ENCODE measurements at places on chromosomes 7 and 10.

DNA sequence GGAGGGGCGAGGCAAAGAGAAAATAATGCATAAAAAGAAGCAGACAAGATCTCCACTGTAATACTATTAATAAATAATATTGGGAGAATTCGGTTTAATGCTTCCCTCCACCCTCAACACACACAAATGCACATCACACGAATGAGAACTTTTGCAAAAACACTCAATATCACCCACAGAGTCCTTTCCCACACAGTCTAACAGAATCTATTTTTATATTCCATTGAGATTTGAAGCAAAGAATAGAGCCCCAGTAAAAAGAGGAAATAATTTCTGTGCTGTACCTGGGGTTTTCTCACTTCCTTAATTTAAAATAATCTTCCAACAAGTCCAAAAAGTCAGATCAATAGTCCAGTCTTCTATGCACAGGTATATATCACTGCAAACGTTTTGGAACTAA lies 17.0 kb downstream of the PIK3AP1 start:
- no peak for DNase-seq

DNA sequence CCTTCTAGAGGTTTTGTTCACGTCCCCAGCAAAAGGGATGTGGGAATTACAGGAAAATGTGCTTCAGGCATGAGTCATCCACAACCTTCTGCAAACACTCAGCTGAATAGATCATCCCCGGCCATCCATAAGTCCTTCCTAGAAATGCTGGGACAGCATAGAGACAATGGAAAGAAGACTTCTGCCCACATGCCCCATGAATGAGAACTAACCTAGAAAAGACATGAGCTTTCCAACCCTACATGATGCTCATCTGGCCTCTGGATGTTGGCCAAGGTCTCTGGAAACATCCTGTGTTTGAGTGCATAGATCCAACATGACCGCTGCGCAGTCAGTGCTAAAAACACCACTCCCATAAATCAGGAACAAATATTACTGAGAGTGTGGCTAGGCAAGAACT lies 277.5 kb downstream of the PLXNA4 start:
- no peak for DNase-seq

- no peak for DNase-seq
Observed at GRCh38 chr7:30154111-30154587, 19.4 kb downstream of the MTURN start.

DNA sequence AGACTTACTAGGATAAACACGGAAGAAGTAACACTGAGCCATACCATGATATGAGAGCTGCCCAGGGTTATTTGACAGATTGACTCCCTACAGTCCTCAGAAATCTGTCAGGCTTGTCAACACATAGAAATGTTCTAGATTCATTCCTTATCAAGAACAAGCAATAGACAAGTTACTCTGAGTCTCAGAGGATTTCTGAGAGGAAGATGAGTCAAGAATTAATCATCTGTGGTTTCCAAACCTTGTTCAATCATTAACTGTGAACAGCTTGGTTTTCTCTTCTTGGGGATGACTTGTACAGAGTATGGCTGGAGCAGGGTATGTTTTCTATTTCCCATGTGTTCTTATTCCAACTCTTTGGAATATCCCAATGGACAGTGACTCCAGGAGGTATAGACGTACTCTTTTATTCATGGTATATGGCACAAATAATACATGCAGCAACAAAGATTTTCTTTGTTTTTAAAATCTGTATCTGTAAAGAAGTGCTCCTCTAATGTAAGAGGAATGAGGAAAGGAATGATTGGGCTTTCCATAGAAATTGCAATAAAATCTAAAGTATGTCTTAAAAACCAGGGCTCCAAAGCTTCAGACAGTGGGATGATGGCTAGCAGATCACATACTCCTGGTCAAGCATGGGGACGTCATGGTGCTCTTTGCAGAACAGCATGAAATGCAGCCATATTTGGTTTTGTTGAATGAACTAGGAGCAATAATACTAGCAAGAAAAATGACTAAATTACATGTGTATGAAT lies 11.9 kb upstream of the SFR1 start:
- DNase-seq, result no peak

DNA sequence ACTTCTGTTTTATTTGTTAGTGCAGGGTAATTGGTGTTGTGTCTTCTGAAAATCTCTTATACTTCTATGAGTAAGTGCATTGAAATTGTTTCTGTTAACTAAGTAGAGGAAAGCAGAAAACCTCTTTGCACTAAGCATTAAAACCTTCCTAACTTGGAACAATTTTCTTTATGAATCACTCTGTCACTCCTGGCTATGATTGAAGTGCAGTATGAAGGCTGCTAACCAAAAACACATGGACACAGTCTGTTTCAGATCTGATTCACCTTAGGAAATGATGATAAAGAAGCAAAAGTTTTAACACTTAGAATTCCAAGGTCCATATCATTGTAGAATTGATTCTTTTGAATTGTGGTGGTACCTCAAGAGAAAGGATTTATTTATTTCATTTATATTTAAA lies 41.9 kb downstream of the MET start:
- DNase-seq, result no peak

GRCh38 chr7:151276666-151277590 lies 28.4 kb upstream of the SMARCD3 start:
- no peak for DNase-seq

DNA sequence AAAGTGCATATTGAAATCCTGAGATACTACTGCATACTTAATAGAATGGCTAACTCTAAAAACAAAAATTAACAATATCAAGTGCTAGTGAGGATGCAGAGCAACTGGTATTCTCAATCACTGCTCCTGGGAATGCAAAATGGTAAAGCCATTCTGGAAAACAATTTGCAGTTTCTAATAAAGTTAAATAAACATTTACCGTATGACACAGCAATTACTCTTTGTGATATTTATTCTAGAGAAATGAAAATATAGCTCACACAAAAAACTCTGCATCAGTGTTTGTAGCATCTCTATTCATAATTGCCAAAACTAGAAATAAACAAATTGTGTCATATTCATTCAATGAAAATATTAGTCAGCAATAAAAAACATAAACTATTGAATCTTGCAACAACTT lies 255.0 kb upstream of the DKK1 start:
- no peak for DNase-seq

- no peak for DNase-seq
Observed at GRCh38 chr7:128827248-128827958, 2.8 kb upstream of the FLNC start.

- no peak for DNase-seq
Observed at GRCh38 chr7:12601302-12601869, 30.9 kb downstream of the SCIN start.

DNA sequence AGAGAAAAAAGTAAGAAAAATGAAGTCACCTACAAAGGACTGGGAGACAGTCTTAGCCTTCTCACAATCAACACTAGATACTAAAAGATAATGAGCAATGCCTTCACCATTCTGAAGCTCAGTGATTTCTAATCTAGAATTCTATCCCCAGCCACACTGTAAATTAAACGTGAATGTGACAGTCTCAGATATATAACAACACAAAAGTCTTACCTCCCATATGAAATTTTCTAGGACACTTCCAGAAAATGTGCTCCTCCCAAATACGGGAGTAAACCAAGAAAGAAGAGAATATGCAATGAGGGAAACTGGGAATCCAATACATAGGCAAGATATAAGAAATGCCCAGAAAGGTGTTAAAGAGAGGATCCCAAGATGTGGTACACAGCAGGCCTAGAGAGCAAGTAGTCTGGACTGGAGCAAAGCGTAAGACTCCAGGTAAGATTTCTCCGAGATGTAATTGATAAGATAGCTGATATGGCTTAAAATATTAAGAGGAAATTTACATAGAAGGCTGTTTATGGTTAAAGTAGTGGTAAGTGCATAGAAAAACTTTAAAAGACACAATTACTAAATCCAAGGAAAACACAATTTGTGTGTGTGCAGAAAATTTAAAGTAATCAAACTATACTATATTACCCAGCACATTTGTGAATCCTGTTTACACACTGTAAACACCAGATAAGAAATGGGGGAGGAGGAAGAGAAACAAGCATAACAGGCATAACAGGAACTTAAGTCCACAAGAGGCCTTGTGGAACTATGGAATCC lies 44.1 kb downstream of the SGMS1 start:
- no peak for DNase-seq

- DNase-seq, result no peak
Observed at GRCh38 chr10:79507440-79508167, 4.7 kb upstream of the EIF5AL1 start.

DNA sequence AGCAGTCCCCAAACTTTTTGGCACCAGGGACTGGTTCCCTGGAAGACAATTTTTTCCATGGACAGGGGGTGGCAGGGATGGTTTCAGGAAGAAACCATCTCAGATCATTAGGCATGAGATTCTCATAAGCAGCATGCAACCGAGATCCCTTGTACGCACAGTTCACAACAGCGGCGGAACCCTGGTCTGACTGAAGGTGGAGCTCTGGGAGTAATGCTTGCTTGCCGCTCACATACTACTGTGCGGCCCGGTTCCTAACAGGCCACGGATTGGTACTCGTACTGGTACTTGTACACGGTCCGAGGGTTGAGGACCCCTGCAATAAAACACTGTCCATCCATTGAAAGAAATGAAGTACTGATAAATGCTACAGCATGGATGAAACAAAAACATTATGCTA lies 32.8 kb downstream of the MKRN1 start:
- DNase-seq, result no peak

GRCh38 chr7:2624293-2624886 lies 7.4 kb upstream of the TTYH3 start:
- DNase-seq, result no peak

GRCh38 chr7:70414368-70414767 lies 717.6 kb upstream of the GALNT17 start:
- DNase-seq, result no peak

- DNase-seq, result no peak
Observed at GRCh38 chr7:141189231-141189630, 115.4 kb downstream of the TMEM178B start.

GRCh38 chr7:108178398-108178797 lies 48.2 kb upstream of the LAMB4 start:
- no peak for DNase-seq

- no peak for DNase-seq
Observed at GRCh38 chr7:132806834-132807233, 230.6 kb upstream of the PLXNA4 start.

DNA sequence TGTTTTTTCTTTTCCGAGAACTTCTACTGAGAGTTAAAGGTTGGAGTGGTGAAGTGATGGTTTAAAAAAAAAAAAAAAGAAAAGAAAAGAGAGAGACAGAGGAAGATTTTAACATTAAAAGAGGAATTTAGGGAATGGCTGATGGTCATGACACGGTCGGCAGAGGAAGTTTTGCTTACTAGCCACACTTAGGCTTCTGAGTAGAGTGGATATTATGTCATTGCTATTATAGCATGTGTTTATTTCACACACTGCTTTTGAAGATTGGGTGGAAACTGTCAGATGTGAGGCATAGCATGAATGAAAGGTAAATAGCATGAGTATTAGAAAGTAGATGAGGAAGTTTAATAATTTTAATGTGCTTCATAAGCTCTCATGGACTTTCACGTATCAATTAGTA lies 2.5 kb downstream of the KAT6B start:
- no peak for DNase-seq

GRCh38 chr10:128543151-128543550 lies 416.9 kb upstream of the MKI67 start:
- no peak for DNase-seq

DNA sequence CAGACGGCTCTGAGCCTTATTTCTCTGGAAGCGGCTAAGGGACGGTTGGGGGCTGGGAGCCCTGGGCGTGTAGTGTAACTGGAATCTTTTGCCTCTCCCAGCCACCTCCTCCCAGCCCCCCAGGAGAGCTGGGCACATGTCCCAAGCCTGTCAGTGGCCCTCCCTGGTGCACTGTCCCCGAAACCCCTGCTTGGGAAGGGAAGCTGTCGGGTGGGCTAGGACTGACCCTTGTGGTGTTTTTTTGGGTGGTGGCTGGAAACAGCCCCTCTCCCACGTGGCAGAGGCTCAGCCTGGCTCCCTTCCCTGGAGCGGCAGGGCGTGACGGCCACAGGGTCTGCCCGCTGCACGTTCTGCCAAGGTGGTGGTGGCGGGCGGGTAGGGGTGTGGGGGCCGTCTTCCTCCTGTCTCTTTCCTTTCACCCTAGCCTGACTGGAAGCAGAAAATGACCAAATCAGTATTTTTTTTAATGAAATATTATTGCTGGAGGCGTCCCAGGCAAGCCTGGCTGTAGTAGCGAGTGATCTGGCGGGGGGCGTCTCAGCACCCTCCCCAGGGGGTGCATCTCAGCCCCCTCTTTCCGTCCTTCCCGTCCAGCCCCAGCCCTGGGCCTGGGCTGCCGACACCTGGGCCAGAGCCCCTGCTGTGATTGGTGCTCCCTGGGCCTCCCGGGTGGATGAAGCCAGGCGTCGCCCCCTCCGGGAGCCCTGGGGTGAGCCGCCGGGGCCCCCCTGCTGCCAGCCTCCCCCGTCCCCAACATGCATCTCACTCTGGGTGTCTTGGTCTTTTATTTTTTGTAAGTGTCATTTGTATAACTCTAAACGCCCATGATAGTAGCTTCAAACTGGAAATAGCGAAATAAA lies 175.5 kb downstream of the RNF216 start:
- DNase-seq, result no peak

GRCh38 chr7:128812514-128813168 lies 17.6 kb upstream of the FLNC start:
- no peak for DNase-seq

GRCh38 chr7:110688908-110689307 lies 402.0 kb upstream of the LRRN3 start:
- no peak for DNase-seq

GRCh38 chr7:151383638-151384351 lies 26.0 kb downstream of the WDR86 start:
- DNase-seq, result no peak

DNA sequence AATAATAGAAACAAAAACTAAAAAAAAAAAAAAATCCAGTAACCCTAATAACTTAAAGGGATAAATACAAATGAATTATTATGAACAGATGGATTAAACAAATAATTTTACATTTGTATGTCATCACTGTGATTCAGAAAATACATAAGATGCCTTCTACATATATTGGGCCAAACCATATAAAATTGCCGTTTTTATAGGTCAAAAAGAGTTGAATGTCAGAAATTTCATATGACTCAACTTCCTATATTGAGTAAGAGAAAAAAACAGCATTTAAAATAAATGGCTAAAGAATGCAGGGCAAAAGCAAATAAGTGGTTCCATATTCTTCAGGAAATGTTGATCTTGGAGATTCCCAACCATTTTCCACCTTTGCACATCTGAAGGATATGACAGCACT lies 9.4 kb downstream of the SLC35B4 start:
- DNase-seq, result no peak

DNA sequence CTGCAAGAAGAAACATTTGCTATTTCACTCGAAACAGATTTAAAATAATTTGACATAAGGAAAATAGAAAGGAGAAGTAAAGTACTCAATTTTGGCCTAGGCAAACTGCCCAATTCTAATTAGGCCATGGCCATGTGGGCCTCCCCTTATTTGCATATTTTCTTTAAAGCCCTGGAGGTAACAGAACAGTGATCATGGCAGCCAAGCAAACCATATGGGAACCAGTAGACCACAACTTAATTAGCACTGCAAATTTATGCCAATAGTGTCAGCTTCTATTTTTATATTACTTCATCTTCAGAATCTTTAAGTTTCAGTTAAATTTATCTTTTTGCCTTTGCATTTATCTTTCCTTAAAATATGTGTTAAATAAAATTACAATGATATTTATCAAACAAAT lies 63.3 kb upstream of the THSD7A start:
- DNase-seq, result no peak

Data from right atrium auricular region (tissue), 2 donors.